K562 (cell line): ENCODE measurements at places on chromosomes 5 and 9. TPM values are rescaled to one million over a fixed set of nuclear protein-coding genes. Genes with fewer than 3 reads are reported as not detected.

DNA sequence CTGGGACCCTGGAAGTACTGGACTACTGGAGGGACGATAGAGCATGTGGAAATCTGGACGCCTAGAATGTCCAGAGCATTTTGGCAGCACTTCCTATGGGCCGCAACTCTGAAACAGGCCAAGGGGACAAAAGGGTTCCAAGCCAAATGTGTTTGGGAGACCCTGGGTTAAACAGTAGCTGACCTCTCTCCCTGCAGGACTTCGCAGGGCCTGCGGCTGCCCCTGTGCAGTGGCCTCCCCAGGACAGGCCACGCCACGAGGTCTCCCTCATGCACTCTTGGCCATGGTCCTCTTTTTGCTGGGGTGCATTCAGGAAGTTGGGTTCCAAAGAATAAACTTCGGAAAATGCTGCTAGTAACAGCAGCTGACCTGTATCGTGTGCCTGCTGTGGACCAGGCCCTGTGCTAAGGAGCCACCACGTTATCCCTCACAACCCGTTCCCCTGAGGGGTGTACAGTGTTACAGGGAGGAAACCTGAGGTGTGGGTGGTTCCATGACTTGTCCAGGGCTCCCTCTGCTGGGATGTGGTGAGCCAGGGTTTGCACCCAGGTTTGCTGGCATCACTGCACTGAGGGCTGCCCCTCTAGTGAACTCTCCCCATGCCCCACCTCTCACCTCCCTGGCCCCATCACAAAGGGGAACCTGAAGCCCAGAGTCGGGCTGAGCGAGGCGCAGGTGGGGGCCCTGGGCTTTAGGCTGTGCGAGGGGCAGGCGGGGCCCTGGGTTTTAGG lies 79.4 kb downstream of the AMBP start:
- DNase-seq = no peak

- no peak for DNase-seq
Observed at GRCh38 chr5:6829150-6829784, 116.0 kb downstream of the TENT4A start.

GRCh38 chr5:90161414-90161813 lies 248.1 kb downstream of the CETN3 start:
- peak; percentile 49 for DNase-seq

ARRDC1 gene
- 32.2 and 32.5 TPM in 2 replicates for total RNA-seq

GRCh38 chr9:100355561-100355960 lies 2.8 kb upstream of the TEX10 start:
- no peak for DNase-seq

SPINK5 gene
- 0.29 TPM in 2 replicates for total RNA-seq

- no peak for DNase-seq
Observed at GRCh38 chr9:75010570-75010969, 17.5 kb downstream of the CARNMT1 start.

GRCh38 chr9:34218446-34218845 lies 39.6 kb downstream of the UBAP1 start:
- no peak for DNase-seq

DNA sequence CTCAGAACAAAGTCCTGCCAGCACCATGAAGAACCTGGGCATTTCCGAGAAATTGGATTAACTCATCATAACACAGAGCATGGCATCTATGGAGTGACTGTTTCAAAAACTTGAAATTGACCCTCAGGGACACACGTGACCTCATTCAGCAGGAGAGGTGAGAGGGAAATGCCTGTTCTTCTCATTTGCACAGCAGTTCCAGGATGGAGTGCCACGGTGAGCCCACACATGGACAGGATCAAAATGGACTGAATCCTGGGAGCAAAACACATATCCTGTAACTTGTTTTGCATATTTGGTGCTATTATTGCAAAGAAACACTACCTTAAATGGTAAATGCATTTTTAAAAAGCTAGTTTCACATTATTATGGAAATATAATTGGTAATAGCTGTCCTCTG lies 256.1 kb upstream of the IRX2 start:
- no peak for DNase-seq

GRCh38 chr5:91228188-91228587 lies 154.9 kb downstream of the ARRDC3 start:
- DNase-seq = no peak

DNA sequence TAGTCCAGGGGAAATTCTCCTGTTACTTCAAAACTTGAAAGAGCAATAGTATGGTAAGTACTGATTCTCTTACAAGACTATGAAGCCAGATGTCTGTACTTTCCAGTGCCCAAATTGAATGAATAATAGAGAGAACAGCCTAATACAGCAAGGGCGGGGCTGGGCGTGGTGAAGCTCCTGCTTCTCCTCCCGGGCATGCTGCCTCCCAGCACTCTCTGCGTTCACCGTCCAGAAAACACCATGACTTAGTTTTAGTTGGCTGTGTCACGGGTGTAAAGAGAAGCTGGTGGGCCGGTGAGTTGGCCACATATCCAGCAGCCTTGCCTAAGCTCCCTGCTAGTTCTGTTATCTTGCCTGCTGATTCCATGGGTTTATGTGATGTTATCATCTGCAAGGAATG lies 40.7 kb upstream of the ADAMTS2 start:
- DNase-seq = no peak

DNA sequence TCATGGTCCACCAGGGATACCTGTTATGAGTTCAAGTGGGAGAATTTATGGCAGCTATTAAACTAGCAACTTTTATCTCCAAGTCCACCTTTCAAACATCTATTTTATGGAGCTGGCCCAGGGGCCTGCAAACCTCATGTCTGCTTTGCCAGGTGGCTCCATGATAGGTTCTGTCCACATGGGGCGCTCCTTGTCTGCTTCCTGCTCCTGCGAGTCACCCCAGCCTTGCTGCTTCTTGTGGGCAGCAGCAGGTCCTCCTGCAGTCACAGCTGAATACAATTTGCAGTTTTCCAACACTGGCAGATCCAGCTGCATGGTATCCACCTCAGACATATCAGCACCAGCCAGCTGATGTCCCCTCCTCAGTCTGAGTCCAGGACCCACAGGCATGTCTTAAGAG lies 39.6 kb upstream of the FRRS1L start:
- no peak for DNase-seq

- DNase-seq = no peak
Observed at GRCh38 chr5:107378218-107378899, 292.4 kb downstream of the EFNA5 start.

- peak; percentile 49 for DNase-seq
Observed at GRCh38 chr9:77433675-77434445, 214.3 kb downstream of the GNA14 start.

- no peak for DNase-seq
Observed at GRCh38 chr9:130254747-130255630, 10.6 kb upstream of the HMCN2 start.

SLC46A2 gene
- total RNA-seq = 0.07 TPM in 1 of 2 replicates, not detected in the other

- DNase-seq = no peak
Observed at GRCh38 chr5:81768935-81769452, 18.1 kb upstream of the SSBP2 start.

DNA sequence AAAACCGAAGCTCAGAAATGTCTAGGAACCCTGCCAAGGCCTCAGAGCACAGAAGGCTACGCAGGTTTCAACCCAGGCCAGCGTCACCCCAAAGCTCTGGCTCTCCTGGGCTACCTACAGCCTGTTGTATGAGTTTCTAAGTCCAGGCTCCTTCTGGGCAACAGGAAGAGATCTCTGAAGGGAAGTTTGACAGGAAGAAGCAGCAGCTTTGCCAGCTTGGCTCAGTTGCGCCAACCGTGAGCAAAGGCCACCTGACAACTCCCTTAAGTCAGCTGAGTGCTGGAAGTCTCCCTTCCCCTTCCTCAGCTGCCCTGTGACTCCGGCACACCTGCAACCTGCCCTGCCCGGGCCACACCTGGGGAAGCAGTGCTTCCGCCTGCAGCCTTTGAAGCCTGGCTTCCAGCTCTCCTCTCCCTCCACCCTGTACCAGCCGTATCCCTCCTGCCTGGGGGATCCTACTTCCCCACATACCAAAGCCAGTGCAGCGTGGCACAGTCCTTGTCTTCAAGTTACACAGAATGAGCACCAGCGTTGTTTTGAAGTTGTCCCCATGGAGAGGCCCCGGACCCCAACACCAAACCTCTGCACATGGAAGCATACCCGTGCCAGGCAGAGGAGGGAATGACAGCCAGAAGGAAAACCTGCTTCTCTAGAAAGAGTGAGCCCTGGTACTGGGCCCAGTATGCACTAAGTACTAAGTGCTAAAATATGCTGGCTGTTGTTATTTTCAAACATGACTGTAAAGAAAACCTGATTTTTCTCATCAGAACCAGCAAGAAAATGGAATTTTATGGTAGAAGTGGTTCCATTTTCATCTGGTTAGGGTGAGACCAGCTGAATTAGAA lies 36.5 kb downstream of the SHB start:
- no peak for DNase-seq
